ENCODE measurements at places on chromosomes 1 and 21.
A peak's percentile ranks its signal among the peaks of the same experiment; 100 is the strongest.

DNA sequence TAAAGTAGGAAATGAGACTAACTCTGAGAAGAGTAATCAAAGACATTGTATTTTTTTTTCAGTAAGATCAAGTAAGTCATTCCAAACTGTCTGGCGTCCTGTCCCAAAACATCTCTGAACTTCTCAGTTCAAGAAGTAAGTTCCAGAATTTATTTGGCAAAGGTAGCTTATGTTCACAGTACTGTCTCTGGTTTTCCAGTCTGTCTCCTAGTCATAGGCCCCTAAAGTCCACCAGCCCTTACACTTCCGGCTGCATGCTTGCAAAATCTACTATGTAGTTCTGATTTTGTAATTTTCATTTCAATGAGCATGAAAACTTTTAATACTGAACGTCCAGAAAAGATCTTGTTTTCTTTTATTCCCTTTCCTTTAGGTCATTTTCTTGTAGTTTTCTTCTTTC lies 61.4 kb upstream of the S1PR1 start:
- DNase-seq: no peak

GRCh38 chr1:11792106-11792505 lies 13.7 kb downstream of the MTHFR start:
- DNase-seq: peak; percentile 37

DNA sequence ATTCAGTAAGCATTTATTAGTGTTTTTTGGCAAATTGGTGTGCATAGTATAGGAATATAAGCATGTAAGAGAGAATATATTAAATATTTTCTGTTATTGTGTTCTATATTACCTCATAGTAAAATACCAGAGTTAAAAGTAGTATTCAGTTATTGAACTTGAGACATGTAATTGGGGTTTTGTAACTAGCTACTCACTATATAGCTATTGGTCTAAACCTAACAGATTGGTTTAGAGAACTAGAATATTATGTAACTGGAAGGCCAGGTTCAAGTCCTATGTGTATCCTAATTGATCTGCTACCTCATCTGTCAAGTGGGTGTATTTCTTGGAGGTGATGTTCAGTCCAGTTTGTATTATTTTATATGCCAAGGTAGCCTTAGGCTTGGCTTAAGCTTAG lies 26.3 kb downstream of the CLIC4 start:
- DNase-seq: no peak

GRCh38 chr1:75736016-75736415 lies 11.5 kb downstream of the ACADM start:
- DNase-seq: no peak

DNA sequence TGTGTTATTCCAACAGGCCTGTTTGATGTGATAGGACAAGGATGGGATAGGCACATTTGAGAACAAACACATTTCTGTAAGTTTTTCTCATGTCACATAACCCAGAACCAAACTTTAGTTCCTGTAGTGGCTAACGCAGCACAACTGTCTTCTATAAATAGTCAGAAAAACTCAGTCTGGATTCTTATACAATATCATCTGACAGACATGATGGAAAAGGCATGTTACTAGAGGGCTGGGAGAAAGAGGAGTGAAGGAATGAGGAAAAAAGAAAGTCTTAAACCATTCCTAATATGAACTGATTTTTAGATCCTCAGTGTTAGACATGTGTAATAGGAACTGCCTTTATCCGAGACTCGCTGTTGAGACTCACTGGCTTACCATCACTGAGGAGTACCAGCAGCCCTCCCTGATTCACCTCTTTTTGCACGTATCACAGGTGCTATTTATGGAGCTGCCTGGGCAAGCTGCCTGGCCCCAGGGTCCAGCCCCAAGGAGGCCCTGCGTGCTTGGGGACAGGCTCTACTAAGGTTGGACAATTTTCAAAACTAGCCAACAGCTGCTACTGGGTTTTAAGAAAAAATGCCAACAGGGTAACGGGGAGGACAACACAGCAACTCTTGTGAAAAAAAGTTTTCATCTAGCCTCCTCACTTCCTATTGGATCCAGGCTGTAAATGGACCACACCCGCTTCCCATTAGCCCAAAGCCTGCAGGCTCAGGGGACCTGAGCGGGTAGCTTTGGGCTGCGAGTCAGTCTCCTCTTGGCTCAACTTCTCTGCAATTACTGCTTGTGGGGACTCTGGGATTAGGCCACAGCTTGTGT lies 30.7 kb upstream of the SERBP1 start:
- DNase-seq: no peak

GRCh38 chr1:80457409-80457808 lies 1343.3 kb upstream of the ADGRL2 start:
- DNase-seq: no peak

Measured in fibroblast of villous mesenchyme (primary cell).